Activated T-helper 1 cell treated with Interleukin-2 at 50 U/mL for 16 hours (primary cell): ENCODE measurements at places on chromosomes 2 and 18.

DNA sequence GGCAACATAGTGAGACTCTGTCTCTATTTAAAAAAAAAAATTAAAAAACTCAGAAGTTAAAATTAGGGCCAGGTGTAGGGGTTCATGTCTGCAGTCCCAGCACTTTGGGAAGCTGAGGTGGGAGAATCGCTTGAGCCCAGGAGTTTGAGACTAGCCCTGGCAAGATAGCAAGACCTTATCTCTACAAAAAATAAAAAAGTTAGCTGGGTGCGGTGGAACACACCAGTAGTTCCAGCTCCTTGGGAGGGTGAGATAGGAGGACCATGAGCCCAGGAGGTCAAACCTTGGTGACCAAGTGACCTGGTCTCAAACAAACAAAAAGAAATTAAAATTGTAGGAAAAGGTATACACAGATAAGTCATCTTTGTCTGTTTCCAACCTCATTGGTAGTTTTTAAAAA, 11.3 kb downstream of the TTLL4 start:
- no peak for DNase-seq

DNA sequence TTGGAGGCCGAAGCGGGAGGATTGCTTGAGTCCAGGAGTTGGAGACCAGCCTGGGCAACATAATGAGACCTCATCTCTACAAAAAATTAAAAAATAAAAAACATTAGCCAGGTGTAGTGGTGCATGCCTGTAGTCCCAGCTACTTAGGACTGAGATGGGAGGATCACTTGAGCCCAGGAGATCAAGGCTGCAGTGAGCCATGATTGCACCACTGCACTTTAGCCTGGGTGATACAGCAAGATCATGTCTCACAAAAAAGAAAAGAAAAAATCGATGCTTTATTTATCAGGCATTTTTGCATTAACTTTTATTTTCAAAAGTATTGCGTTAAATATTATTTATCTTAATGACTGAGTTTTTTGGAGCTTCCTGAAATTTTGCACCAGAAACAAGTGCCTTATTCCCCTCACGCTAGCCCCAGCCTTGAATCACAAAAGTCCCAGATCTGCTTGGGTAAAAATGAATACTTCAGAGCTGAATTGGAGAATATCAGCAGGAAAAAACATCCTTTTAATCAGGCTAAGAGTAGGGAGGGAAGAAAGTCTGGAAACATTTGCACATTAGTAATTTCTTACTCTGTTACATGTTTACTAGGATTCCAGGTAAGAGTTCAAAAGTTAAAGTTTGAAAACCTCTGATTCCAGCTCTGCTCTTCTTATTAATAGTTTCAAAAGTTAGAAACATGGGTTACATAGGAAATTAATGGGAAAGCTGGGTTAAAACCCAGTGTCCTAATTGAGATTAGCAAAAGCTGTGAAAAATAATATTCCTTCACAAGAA, 296.8 kb upstream of the FBXO11 start:
- DNase-seq = no peak

DNA sequence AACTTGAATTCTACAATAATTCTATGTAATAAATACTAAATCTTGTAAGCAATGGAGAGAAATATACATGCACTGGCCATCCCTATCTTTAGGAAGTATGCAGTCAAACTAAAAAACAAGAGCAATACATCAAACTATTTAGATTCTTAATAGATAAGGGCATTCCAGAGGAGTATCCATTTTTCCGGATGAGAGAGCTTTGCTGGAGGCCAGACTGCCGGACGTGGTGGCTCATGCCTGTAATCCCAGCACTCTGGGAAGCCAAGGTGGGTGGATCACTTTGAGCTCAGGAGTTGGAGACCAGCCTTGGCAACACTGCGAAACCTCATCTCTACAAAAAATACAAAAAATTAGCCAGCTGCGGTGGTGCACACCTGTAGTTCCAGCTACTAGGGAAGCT, 60.8 kb downstream of the KIF5C start:
- DNase-seq = no peak

DNA sequence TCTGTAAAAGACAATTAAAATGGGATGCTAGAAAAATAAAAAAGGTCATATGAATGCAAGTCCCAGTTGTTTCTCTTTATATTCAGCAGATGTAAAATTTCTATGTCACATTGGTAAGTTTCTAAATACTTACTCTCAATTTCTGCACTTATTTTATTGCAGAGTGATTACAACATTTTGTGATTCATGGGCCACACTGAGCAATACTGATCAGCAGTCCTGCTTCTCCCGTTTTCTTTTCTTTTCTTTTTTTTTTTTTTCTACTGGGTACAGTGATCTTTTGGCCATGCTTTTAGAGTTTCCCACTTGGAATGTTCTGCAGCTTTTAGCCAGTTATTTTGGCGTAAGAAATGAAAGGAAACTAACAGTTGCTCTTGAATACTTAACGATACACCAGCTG, 38.8 kb downstream of the LIMS1 start:
- DNase-seq = no peak

DNA sequence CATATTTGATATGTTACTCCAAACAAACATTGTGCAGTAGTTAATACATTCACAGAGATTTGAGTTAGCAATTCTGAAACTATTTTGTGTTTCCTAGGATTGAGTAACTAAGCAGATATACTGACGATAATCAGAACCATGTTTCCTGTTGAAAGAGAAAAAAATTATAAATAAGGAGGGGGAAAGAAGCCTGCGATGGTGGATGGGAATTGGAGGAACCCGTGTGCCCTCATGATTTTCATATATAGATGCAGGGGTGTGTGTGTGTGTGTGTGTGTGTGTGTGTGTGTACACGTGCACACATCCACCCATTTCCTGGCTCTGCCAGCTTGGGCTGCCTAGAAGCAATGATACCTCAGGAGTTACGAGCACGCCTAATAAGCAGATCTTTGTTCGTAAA, 56.9 kb downstream of the LPIN2 start:
- no peak for DNase-seq

GRCh38 chr2:48205137-48205798, 299.0 kb upstream of the FBXO11 start:
- no peak for DNase-seq
